Left hindlimb (tissue), 1 donor: ENCODE measurements at places on chromosomes 4 and X.

DNA sequence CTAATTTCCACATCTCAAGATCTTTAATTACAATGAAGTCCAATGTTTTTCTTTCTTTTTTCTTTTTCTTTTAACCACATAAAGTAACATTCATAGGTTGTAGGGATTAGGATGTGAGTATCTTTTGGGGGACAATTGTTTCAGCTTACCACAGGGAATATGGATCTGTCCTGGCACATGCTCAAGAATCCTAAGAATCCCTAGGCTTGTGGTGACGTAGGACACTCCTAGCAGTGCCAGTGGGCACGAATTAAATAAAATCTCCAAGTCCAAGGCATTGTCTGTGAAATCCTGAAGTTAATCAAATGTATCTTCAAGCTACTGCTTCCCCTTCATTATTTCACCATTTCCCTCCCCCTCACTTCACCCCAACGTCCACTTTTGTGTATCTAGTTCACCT, 2.6 kb upstream of the LAS1L start:
- no peak for DNase-seq

GRCh38 chr4:156888762-156889161, 82.8 kb downstream of the PDGFC start:
- DNase-seq = no peak

DNA sequence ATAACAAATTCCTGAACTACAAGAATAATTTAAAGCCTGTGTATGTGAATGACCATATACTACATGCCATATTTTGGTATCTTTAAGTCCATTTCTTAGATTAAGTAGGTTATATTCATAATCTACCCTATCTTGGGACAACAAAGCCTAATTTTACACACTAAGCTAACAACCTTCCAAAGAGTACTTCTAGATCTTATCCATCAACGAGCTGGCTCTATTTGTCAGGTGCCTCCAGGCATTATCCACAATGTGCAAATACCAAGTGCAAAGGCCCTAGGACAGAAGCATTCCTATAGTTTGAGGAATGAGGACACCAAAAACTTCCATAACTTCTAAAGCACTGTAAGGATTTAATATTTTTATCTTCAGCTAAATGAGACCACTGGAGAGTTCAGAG, 3.5 kb downstream of the SLBP start:
- no peak for DNase-seq

- DNase-seq = peak; percentile 76
Observed at GRCh38 chrX:49186125-49187027, at the start of gene PRICKLE3. Gene PRICKLE3 (minus strand): TSS chrX:49186373. CDS start chrX:49186297, 76 bp downstream.

- no peak for DNase-seq
Observed at GRCh38 chr4:140048419-140048995, 105.5 kb downstream of the MAML3 start.

GRCh38 chr4:149933883-149934282, 118.2 kb upstream of the IQCM start:
- peak; percentile 28 for DNase-seq

DNA sequence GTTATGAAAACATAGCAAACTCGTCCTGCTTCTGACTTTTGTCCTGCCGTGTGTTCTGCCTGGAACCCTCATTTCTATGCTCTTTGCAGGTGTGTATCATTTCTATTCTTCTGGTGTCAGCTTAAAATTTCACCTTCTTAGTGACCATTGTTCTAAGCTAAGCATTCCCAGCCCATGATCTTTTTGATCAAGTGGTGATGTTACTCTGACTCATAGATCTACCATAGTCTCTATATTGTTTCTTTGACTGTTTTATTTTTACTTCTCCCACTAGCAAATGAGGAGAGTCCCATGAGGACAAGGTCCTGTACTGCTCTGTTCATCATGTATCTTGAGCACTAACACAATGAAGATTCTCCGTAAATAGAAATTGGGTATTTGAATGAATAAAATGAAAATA, 14.1 kb upstream of the CXCL6 start:
- DNase-seq = no peak

- peak; percentile 67 for DNase-seq
Observed at GRCh38 chrX:19303256-19303880, 40.4 kb upstream of the PDHA1 start.

DNA sequence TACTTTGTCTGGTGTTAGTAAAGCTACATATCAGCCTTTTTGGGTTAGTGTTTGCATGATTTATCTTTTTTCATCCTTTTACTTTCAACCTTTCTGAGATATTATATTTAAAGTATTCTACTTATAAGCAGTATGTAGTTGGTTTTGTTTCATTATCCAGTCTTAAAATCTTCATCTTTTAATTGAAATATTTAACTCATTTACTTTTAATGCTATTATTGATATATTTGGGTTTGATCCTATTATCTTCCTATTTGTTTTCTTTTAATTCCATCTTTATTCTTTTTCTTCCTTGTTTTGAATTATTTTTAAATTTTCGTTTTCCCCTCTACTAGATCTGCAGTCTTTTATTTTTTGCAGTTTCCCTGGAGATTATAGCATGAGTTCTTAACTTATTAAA, 44.0 kb downstream of the CLDN22 start:
- DNase-seq = no peak

GRCh38 chrX:135009057-135009610, 13.2 kb downstream of the RTL8B start:
- DNase-seq = no peak

GRCh38 chr4:115491686-115492085, 378.3 kb upstream of the NDST4 start:
- DNase-seq = no peak

DNA sequence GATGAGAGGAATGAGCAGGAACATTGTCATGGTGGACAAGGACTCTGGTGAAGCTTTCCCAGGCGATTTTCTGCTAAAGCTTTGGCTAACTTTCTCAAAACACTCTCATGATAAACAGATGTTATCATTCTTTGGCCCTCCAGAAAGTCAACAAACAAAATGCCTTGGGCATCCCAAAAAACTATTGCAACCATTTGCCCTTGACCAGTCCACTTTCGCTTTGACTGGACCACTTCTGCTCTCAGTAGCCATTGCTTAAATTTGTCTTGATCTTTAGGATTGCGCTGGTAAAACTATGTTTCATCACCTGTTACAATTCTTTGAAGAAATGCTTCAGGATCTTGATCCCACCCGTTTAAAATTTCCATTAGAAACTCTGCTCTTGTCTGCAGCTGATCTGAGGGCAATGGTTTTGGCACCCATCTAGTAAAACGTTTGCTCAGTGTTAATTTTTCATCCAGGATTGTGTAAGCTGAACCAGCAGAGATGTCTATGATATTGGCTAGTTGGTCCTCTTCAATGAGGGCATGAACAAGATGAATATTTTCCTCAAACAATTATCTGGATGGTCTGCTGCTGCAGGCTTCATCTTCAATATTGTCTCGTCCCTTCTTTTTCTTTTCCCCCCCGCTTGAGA, 14.8 kb downstream of the TBC1D1 start:
- DNase-seq = no peak

DNA sequence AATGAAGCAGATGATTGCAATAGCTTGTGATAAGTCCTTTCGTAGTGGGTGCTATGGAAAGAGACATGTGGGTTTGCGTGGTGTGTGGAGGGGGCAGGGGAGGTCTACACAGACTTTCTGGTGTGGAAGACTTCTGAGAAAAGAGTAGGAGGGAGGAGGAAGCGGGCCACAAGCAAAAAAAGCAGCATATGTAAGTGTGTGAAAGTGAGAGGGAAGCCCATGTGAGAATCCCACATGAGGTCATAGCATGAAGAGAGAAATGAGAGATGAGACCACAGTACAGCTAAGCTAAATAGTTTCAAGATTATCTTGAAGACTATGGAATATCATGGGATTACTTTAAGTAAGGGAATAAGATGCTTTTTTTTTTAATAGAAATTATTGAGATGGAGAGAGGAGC, 2039.9 kb upstream of the TENM3 start:
- DNase-seq = no peak

GRCh38 chrX:20016616-20016945, 25.7 kb upstream of the BCLAF3 start:
- DNase-seq = no peak

DNA sequence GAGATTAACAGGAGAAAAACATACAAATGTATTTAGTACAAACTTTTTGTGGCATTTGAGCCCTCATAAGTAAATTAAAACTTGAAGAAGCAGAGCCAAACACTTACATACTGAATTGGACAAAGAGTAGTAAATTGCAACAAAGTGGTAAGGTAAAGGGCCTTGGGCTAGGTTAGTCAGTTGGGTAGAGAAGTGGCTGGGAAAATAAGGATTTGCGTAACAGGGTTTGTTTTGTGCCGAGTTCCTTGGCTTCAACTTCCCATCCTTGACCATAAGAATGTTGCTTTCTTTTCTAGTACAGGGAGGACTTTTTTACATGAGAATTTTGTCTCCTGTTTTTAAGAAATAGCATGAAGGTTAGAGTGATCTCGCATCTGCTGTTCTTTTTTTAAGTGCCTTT, 33.3 kb upstream of the DSPP start:
- no peak for DNase-seq

DNA sequence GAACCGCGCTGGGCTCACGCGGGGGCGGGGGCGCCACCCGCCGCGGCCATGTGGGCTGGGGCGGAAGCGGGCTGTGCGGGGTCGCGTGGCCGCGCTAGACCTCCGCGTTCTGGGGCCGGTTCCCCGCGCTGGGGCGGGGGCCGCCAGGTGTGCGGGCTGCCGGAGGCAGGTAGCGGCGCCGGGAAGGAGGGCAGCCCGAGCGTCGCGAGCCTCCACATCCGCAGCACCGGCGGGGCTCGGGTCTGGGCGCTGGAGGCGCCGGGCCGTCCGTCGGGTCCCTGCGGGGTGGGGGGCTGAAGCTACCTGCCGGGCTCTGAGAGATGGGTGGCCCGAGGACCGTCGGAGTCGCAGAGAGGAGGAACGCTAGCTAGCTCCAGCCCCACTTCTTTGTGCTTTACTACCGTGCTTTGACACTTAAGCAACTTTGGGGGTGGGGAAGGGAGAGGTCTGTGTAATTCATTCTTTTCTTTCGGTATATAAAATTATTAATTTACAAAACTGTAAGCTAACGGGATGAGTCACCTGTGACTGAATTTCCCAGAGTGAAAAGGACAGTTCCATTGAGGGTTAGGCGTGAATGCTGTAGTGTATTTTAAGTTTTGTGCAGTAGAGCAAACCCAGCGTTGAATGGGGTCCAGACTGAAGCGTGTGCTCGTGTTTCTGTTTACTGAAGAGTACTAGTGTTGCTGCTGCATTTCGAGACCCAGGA, 689 bp downstream of the METAP1 start:
- no peak for DNase-seq

GRCh38 chr4:37976507-37976906, 16.3 kb downstream of the PTTG2 start:
- DNase-seq = no peak

- no peak for DNase-seq
Observed at GRCh38 chr4:159174645-159175084, 71.8 kb downstream of the RAPGEF2 start.
